ENCODE measurements at places on chromosomes 6 and 20.
A peak's percentile ranks its signal among the peaks of the same experiment; 100 is the strongest.

- no peak for DNase-seq
Observed at GRCh38 chr6:26464014-26464413, 6.3 kb downstream of the BTN2A1 start.

GRCh38 chr6:110687326-110687725 lies 127.9 kb downstream of the CDK19 start:
- no peak for DNase-seq

DNA sequence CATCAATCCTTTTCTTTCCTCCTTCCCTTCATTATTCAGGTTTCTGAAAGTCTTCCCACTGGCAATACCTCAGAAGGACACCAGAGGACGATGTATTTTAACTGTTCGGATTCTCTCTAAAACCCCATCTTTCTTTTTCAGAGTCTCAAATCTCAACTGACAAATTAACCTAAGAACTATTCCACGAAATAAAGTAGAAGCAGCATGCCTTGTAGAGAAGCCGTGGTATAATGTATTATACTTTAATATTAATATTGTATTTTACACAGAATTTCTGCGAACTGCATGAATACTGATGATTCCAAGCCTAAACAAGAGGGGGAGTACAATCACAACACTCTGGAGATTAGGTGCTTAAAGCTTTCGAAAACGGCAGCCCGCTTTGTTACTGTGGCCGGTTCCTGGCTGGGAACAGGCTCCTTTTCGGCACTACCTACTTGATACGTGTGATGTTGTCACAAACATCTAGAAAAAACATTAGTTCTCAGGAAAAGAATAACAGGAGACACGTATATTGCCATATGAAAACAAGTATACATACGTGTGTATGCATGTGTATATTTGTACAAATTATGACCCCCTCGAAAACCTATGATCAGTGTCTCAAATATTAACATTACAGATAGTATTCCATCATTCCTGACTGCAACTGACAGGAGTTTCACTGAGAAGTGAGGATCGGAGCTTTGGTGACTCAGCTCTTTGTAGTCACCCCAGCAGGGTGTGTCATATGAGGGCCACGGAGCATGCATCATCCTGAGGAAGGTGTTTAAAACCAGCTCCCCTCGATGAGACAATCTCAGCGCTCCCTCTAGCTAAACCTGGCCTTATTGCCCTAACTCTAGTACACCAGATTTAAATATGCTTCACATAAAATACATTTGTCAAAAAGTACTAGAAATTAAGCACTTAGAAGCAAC lies 319.7 kb upstream of the TCF21 start:
- DNase-seq: peak; percentile 55

- DNase-seq: no peak
Observed at GRCh38 chr6:40885139-40885774, 153.8 kb downstream of the UNC5CL start.

- no peak for DNase-seq
Observed at GRCh38 chr6:122677406-122677805, 67.2 kb downstream of the PKIB start.

- DNase-seq: no peak
Observed at GRCh38 chr6:123022975-123023374, 26.9 kb downstream of the CLVS2 start.

DNA sequence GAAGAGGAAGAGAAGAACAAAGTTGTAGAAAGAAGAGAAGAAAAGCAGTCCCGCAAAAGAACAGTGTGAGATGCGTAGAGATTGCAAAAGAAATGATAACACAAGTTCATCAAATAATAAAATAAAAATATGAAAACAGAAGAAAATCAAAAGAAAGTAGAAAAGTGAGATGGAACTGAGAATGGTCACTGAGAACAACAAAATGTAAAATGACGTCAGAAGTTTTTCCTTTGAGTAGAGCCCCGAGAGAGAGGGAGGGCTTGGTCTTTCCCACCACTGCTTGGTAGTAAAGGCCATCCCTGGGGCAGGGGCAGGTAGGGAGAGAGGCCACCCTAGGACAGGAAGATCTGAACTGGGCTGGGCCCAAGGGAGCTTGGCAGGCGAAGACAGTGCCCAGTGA lies 533.7 kb downstream of the QKI start:
- no peak for DNase-seq

Measured in non-pigmented ciliary epithelial cell (primary cell).